ENCODE measurements at places on chromosomes 6 and 20.

- DNase-seq = no peak
These were observed 64.4 kb downstream of the TMEM170B start for GRCh38 chr6:11601776-11602605.

DNA sequence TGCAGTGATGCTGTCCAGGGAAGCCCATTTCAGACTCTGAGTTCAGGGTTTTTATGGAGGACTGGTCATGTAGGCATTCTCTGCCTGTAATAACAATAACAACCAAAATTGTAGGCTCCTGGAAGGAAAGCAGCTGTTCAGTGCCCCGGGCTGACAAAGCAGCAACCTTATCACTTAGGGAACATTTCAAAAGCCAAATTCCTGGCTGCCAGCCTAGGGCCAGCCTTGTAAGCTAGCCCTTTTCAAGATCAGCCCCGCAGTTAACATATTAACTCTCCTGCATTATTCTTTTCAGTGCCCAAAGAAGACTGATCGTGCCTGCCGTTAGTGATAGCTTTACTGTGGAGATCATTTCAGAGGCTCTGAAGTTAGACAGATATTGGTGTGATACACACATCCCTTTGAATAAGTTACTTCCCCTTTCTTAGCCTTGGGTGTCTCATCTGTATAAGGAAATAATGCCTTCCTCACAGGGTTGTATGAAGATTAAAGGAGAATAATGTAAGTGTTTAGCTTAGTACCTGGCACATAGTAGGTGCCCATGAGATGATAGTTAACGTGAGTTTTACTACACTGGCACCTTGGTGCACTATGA, 44.1 kb downstream of the CTNNBL1 start:
- DNase-seq = no peak

DNA sequence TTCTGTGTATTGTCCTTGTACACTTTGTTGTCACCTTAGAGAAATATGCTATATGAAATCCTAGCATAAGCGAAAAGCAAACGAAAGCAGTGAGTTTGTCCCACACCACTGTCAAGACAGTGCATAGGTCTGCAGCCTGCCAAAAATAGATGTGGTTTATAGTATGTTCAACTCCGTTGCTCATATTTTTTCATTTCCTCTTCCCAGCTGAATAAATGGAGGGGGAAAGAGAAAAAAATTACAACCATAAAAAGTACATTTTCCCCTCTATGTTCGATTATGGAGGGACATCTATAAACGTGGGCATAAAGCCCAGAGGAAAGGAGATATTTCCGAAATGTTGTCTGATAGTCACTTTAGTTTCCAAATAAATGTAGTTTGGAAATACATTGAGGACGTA, 25.8 kb downstream of the PRL start:
- DNase-seq = no peak

DNA sequence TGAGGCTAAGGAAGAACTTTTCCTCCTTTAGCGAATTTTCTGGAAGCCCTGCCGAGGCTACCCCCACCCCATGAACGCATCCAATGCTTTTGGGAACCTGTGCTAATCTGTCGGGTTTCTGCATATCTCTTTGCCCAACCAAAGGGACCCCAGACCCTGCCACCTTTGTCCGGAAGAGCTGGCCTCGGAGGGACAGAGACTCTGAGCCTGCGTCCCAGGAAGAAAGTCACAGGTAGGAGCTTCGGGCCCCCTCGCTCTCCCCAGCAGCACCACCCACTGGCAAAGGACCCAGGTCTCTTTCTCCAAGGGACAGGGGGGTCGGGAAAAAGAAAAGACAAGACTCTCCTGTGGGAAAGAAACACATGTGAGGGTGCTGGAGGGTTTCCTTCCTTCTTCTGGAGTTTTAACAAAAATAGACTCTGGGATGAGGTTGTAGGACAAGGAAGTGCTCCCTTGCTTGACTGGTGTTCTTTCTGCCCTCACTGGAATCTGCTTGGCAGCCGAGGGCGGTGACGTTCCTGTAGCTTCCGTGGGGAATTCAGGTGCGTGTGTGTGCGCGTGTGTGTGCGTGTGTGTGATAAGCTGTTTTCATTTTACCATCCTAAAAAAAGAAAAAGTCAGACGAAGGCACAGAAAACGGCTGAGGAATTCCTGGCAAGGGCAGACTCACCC, 16.3 kb upstream of the FOXC1 start:
- no peak for DNase-seq

DNA sequence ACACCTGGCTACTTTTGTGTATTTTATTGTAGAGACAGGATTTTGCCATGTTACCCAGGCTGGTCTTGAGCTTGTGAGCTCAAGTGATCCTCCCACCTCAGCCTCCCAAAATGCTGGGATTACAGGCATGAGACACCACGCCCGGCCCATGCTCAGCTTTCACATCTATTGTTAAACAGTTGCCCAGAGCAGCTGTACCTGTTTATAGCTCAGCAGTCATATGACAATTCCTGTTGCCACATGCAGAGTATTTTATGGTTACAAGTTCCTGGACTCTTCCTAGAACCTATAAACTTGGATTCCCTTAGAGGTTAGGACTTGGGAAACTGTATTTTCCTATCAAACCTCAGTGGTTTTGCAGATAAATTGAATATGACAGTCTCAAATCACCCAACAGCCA, 188.3 kb upstream of the KCNG1 start:
- no peak for DNase-seq

DNA sequence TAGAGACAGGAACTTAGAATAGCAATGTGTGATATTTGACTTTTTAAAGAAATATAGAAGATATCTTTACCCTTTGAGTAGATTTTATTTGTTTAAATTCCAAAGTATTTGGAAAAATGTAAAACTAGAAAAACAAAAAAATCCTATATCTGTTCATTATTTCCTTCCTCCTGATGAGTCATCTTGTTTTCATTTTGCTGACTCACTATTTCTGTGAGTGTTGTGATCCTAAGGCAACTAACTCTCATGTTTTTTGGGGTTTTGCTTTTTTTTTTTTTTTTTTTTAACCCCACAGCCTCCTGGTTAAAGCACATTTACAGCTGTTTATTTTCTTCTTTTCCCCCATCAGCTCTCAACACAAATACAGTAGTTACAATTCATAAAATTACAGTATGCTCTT, 37.8 kb upstream of the THEMIS start:
- no peak for DNase-seq
